ENCODE measurements at places on chromosomes 4 and X.

GRCh38 chr4:77651820-77652219, 46.2 kb downstream of the CXCL13 start:
- DNase-seq: no peak

DNA sequence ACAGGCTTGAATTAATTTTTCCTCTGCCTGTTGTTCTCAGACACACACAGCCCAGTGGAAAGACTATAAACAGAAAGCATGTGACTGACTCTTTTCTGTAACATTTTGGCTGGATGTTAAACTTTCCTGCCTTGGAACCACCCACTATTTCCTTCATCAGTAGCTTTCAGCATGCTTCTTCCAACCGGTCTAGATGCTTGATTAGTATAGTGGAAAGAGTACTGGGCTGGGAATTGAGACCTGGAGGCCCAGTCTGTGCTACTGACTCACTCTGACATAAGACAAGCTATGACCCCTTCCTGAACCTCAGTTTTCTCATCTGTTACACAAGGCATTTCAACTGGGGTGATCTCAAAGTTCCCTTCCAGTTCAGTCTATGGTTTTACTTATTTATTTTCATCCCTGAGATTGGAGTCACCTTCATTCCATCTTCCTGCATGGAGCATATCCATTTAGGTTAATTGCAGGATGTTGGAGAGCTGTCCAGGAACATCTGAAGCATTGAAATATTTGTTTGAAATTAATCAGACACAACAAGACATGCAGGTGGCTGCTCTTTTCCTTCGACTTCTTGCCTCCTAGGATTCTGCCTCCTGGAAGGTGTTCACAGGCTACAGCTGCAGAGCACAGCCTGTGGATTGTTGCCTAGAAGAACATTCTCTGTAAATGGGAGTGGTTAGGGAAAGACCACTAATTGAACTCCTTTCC, 173.4 kb downstream of the RTL9 start:
- DNase-seq: no peak

DNA sequence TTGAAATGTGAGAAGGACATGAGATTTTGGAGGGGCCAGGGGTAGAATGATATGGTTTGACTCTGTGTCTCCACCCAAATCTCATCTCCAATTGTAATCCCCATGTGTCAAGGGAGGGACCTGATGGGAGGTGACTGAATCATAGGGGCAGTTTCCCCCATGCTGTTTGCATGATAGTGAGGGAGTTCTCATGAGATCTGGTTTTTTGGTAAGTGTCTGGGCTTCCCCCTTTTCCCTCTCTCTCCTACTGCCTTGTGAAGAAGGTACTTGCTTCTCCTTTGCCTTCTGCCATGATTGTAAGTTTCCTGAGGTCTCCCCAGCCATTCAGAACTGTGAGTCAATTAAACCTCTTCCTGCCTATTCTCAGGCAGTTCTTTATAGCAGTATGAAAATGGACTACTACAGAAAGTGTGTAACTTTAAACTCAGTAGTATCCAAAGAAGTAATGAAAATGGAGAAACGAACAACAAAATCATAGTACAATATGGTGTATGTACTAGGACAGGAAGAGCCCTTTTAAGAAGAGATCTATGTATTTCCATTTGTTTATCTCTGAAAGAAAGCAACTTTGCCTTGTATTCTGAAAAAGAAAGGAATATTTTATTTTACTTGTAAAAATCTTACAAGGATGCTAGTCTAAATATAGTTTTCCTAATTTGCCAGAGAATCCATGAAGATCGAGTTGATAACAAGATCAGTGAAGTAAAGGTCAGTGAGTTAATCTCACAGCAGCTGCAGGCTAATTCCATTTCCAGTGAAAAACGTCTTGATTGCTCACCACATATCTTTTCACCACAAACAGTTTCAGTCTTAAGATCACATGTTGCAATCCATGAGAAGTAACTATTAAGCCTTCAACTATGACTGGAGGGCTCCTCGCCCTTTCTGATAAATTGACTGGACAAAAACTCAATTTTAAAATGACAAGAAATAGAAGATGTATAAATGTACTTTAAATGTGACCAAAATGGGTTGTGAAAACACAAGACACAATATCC, 20.5 kb downstream of the PKD2 start:
- no peak for DNase-seq

- no peak for DNase-seq
Measured at GRCh38 chr4:100269446-100269845, 79.2 kb upstream of the DDIT4L start.

DNA sequence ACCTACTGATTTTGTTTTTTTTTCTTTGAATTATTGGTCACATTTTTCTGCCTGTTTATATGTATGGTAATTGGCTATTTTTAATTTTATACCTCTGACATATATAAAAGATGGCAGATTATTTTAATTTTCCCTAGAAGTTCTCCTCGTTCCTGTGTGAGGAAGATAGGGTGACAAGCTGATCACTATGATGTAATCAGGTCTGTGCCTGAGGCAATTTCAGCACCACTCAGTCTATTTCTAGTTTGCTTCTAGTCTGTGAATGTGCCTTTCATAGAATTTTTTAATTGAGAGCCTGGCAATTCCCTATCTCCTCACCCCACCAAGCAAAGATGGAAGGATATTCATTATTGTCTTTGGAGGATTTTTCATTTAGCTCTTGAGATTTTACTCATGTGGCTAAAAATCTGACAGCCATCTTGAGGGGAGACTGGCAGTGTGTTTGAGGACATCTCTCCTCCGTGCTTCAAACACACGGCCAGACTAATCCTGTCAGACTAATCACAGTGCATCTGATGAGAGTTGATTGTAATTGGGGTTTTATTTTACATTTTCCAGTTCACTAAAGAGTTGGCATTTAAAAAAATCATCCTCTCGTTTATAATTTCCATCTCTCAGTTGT, 500.3 kb downstream of the TRIML1 start:
- DNase-seq: no peak

DNA sequence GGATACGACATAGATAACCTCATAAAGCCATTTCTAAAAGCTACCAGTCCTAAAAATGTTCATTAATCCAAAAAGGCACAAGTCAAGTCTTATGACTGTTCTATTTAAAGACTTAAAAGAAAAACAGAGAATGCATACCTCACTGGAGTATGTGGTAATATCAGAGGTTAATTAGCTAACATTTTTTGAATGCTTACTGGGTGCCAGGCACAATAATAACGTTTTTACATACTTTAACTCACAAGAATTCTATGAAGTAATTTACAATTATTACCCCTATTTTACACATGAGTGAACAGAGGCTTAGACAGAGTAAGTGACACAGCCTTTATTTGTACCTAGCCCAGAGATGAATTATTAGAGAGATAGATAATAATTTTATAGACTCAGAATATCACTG, 207.5 kb downstream of the PDGFC start:
- DNase-seq: no peak

DNA sequence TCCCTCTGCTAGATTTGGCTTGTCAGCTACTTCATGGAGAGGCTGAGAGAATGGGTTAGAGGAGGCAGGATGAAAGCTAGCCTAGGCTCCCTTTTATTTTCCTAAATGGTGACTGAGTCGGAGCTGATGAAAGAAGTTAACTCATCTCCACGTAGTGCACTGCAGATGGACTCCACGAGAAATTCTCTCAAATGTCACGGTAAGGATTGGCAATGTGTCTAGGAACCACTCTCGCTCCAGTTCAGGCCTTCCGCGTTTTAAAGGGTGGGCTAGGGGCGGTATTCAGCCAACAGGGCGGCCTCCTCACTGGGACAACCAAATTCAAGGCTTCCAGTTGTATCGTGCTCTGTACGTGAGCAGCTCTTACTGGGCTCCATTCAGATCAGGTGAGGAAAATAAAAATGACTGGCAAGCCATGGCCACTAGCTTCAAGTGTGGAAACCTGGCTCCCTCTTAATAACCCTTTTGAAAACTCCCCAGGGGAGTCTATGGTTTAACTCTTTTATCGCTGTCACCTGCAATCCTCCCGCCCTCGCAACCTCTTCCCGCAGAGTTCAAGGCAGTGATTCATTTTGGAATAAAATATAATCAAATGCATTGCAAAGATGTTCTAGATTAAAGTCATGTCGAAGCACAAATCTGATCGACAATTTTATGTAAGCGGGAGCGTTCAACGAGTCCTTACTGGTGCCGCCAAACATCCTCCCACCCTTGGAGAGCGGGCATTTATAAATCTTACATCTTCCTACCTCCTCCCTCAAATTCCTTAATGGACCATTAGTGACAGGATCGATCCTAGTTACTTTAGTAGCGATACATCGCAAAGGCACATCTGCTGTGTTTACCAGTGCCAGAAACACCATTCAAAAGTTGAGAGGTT, 1.2 kb downstream of the SPOCK3 start:
- DNase-seq: no peak

- DNase-seq: no peak
Measured at GRCh38 chrX:140439476-140439875, 65.4 kb downstream of the SOX3 start.

GRCh38 chr4:86497980-86498862, 95.9 kb upstream of the PTPN13 start:
- no peak for DNase-seq

GRCh38 chrX:139811942-139812629, 104.1 kb upstream of the MCF2 start:
- DNase-seq: no peak

DNA sequence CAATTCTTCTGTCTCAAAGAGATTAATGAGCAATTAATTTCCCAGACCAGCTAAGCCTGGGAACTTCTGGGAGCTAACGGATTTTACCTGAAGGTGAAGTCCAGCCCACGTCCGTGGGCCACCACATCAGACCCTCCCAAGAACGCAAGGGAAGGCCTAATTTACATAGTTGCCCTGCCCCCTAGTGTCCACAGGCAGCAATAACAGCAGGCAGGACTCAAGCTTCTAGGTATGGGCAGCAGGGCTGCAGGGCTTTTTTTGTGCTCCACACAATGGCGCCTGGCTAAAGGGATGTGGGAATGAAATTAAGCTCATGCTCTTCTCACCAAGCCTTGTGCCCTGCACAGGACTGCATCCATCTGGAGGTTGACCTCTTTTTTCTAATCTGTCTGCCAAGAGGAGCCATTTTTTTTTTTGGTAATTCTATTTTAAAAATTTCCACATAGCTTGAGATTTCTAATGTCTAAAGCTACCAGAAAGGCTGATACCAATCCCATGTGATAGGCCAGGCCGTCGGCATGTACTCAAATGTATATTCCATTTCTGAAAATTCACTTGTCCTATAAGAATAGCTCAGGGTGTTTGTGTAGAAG, 111.9 kb upstream of the TMEM164 start:
- peak; percentile 45 for DNase-seq

DNA sequence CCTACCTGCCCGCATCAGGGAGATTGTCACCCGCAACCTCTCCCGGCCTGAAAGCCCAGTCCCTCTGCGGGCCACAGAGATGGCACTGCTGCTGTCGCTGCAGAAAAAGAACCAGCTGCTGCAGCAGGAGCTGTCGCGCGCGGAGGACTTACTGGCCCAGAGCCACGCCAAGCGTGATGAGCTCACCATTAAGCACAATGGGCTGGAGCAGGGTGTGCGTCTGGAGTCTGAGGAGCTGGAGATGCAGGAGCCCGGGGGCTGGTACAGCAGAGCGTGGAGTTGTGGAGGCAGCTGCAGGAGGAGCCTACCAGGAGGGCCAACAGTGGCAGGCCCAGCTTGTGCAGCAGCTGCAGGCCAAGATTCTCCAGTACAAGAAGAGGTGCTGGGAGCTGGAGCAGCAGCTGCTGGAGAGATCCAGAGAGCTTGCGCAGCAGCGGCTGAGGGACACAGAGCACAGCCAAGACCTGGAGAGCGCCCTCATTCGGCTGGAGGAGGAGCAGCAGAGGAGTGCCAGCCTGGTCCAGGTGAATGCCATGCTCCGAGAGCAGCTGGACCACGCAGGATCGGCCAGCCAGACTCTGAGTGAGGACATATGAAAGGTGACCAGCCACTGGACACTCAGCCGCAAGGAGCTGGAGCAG, 11.3 kb downstream of the SMIM10L2A start:
- DNase-seq: no peak

- DNase-seq: peak; percentile 73
Measured at GRCh38 chr4:1201851-1202525, 29.6 kb upstream of the SPON2 start.

DNA sequence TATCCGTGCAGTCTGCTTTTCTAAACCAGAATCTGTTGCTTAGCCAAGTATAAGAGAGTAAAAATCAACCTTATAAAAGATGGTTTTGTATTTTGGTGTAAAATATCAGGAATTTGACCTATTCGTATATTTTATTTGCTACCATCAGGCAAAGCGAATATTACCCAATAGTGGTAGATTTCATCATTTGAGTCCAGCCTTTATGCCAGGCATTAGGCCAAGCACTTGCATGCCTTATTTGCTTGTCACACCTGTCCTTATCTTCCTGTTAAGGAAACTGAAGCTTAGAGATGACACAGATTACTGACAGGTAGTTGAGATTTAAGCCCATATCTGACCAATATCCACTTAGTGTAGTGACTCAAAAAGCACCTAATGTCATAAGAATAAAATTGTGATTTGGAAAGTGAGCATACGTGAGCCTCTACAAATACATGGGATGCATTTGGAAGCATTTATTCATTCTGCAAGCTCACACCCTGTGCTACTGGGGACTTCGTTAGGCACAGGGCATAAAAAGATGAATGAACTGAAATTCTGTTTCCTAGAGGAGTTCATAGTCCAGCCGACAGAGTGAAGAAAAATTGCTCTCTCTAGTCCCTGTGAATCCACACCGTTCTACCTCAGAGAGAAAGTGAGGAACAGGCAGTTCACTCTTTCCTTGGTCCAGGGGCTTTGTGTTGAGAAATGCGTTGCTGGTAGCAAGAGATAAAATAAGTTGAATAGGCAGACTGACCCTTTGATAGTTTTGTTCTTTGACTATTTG, 2.3 kb upstream of the RNF212 start:
- no peak for DNase-seq

DNA sequence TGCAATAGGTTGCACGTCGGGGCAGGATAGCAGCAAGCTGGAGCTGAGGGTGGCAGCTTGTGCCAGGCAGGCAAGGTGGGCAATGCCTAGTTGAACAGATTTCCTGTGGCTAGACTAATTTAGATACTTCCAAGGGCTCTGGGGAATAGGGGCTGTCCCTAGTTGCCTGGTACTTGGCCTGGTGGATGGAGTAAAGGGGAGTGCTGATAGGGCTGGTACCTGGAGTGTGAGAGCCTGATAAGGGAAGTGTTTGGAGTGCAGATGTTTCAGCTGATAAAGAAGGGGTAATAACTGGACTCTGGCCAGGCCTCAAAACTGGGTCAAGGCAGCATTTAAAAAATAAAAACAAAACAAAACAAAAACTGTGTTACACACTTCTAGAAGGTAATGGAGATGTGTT, 665.5 kb downstream of the CCSER1 start:
- no peak for DNase-seq

All from tibial artery (tissue), 4 donors.